ENCODE measurements at places on chromosomes 2 and 18.

DNA sequence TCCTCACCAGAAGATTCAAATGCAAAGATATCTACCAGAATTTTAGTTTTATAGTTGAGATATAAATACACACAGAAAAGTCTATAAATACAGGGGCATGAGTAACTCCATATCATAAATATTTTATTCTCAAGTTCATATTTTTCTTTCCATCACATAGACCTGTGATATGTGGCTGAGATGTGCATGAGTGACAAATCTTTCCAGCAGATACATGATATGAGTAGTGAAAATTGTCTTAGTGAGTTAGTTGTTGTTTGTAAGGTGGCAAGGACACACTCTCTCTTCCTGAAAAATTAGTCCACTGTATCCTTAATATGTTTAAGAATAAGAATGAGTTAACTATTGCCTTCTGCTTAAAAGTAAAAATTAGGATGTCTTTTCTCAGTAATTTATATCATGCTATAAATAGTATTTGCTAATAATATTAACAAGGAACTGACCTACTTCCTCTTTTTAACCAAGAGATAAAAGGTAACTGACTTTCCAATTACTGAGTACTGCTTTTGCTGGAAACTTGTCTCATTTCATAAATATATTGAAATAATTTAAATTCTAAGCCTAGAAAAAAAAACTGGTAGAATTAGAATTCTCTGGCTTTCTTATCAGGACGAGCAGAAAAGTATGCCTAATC is 85.2 kb upstream of the SESTD1 start:
- DNase-seq: no peak

- DNase-seq: no peak
Observed at GRCh38 chr2:157107877-157108276, 149.6 kb upstream of the GALNT5 start.

DNA sequence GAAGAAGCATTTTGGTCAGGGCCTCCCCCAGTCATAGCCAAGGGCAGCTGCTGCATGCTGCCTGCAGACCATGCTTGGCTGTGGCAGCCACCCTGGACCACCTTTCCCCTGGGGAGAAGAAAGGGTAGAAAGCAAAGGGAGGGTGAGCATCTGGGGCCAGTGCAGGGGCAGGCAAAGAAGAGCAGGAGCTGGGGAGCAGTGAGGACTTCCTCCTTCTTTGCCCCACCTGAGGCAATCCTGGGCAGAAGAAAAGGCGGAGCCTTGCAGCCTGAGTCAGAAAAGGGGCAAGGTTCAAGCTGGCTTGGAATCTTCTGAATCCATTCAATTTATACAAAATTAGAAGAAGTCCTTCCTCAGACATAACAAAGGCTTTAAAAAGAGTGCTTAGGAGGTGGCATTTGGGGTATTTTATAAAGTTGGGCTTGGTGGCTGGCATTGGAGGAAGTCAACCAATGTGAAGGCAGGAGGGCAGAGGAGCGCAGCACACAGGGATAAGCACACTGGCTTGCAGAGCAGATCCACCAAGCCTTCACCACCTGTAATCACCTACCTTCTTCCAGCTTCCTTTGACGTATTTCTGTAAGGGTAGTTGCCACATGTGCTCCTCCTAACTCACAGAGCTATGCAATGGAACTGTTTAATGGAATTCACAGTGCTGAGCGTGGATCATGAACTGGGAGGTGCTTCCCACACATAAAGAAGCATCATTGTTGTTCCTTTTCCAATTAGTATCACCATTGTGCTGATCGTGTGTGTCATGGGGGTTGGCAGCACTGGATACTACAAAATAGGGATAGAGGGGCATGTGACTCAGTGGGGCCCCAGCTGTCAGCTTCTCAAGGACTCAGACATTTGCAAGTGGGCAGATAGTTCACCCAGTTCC is 154.4 kb upstream of the EPAS1 start:
- DNase-seq: no peak

DNA sequence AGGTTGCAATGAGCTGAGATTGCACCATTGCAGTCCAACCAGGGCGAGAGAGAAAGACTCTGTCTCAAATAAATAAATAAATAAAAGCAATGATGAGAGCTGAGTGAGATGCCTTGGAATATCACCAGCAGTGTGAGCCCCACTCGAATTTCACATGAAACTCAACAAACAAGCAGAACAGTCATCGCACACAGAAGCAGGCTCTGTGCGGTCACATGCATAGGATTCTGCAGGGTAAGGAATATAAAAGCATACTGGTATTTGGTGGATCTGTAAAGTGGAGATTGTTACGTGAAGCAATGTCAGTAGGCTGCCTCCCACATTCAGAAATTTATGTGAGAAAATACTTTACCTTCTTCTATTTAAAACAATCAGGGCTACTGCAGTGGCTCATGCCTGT is 18.0 kb upstream of the AP1S3 start:
- no peak for DNase-seq

Data from posterior cingulate gyrus (tissue), 11 donors.